ENCODE measurements at places on chromosomes 3 and 15.

GRCh38 chr15:64161688-64162477 is 939 bp downstream of the PPIB start:
- no peak for DNase-seq

GRCh38 chr15:75606711-75607699 is 18.5 kb downstream of the SNUPN start:
- no peak for DNase-seq

DNA sequence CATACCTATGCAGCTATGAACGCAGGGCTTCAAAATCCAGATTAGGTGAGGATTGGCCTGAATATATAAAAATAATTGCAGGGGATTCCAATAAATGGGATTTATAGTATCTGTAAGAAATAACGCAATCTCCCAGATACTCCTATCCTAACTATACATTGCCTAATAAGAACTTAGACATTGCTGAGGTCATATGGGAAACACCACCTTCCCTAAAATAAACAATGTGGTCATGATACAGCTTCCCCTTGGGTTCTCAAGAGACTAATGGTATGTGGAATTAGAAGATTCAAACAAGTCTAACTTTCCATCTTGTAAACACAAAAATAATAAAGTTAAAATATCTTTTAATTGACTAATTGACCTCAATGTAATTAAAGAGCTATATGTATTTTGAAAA is 28.2 kb downstream of the UBE3A start:
- no peak for DNase-seq

GRCh38 chr3:31103181-31103580 is 208.7 kb upstream of the GADL1 start:
- DNase-seq = no peak

- DNase-seq = no peak
Observed at GRCh38 chr15:62052713-62053112, 7.5 kb downstream of the VPS13C start.

GRCh38 chr15:71254491-71254890 is 139.2 kb downstream of the THSD4 start:
- DNase-seq = no peak

DNA sequence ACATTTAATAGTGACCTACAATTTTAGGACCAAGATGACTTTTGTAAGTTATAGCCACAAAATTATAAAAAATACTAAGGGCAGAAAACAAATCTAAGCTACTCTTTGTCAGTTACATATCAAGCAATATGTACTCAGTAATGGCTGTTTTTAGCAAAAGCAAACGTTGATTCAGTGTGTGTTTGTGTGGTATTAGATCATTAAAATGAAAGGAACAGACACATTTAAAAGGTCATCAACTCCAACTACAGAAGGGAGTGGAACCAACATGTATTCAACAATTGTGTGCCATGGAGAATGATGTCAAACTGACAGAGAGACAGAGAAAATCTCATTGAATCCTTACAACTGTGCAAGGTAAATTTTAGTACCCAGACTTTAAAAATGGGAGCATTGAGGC is 268.8 kb upstream of the STT3B start:
- DNase-seq = no peak

DNA sequence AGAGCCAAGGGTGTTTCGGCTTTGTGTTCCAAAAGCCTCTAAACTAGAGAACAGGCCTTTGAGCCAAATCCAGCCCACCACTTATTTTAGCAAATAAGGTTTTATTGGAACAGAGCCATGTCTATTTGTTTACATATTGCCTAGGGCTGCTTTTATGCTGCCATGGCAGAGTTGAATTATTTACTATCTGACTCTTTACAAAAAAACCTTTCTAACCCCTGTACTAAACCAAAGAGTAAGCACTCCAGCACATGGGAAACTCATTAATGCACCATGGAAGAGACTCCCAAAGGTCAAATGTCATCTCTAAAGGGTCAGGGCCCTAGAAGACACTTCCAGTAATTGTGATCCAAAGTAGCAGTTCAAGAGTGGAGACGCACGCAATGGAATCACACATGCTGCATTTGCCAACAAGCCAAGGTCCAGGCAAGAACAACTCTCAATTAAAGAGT is 22.3 kb downstream of the OSBPL10 start:
- DNase-seq = no peak

DNA sequence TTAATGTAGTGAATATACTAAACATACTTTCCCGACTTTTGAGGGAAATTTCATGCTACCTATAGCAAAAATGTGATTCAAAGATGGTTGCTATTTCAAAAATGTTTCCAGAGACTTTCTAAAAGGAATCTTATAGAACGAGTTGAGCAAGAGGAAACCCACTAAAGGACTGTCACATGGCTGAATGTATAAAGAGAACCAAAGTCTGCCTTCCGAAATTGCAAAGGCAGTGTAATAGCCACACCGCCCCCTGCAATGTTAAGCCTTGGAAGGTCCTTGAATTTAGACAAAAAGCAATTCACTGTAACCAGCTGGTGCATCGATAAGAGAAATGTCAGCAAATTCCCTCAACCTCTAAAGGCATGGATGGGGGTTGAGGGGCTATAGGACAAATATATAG is 142.8 kb downstream of the CHL1 start:
- DNase-seq = no peak

DNA sequence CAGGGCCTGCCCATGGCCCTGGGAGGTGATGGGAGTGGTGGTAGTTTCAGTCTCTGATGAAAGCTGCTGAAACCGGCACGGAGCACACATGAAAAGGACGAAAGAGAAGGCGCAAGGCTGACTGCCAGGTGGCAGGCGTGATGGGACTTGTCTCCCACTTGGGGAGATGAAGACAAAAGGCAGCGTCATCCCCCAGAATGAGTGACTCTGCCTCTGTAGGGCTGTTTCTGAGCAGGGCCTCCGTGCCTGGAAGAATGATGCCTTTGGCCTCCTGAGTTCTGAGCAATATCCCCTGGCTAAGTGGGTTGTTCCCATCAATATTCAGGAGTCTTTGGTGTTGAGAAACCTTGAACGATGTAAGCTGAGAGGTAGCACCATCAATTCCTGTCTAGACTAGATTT is 237.8 kb downstream of the OPA1 start:
- DNase-seq = no peak

DNA sequence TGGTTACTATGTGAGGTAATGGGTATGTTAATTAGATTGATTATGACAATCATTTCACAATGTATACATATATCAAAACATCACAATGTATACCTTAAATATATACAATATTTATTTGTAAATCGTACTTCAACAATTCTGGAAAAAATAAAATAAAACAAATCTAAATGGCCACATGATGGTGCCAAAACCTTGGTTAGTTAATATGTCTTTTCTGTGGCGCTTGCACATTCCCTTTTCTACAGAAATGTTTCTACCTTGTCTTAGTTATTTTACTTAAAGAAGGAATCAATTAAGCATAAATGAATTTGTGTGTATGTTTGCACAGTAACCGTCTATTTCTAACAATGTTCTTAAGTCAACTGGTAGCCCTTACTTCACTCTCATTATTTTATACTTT is 53.4 kb downstream of the OXSM start:
- DNase-seq = no peak

GRCh38 chr3:37221407-37221806 is 47.0 kb upstream of the LRRFIP2 start:
- no peak for DNase-seq

DNA sequence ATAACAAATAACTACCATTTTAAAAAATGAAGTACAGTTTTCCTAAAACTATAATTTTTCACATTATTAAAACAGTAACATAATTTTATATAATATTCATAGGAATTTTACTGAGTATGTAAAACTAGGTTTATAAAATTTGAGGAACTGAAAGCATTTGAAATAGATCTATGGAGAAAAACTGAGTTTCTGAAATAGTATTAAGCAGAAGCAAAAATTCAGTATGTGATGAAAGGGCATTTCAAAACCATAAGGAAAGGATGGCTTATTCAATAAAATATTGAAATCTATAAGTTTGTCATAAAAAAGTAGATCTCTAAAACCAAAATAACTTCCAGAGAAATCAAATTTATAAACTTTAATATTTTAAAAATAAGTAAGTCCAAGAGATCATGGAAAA is 53.4 kb downstream of the GBE1 start:
- no peak for DNase-seq

DNA sequence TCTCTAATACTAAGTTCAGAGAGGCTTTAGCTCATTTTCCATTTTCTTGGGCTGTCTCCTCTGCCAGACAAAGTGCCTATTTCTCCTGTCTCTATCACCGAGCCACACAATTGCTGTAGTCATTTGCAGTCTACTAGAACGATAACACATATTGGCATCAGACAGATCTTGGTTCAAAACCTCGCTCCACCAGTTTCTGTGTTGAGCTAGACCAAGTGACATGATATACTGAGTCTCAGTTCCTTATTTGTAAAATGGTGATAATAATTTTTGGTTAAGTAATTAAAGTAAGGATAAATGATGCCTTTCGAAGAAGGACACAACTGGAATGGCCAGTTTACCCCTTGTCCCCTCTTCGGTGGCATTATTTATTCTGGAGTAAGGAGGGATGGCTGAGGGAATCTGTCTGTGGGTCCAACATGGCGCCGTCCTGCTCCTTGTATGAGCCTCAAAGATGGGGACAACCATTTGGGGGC is 398 bp upstream of the RAB7A start:
- no peak for DNase-seq

- no peak for DNase-seq
Observed at GRCh38 chr15:44489464-44489863, 47.5 kb upstream of the EIF3J start.

GRCh38 chr3:11604139-11604892 is 39.4 kb downstream of the VGLL4 start:
- no peak for DNase-seq

DNA sequence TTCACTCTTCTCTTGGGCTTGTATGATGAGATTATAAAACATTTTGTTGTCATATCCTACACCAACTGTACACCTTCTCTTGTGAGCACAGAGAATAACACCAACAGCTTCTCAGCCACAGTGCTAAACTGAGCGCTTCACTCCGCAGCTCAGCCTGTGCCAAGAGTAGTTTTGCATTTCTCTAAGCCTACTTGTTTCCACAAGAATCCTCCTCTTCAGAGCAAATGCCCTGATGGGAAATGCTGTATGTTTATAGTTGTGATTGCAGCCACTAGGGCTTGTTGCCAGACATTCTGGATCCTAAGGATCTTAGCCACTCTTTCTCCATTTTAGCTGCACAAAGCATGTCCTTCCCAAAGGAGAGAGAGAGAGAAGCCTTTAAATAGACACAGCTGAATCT is 138.8 kb upstream of the PLXND1 start:
- no peak for DNase-seq

DNA sequence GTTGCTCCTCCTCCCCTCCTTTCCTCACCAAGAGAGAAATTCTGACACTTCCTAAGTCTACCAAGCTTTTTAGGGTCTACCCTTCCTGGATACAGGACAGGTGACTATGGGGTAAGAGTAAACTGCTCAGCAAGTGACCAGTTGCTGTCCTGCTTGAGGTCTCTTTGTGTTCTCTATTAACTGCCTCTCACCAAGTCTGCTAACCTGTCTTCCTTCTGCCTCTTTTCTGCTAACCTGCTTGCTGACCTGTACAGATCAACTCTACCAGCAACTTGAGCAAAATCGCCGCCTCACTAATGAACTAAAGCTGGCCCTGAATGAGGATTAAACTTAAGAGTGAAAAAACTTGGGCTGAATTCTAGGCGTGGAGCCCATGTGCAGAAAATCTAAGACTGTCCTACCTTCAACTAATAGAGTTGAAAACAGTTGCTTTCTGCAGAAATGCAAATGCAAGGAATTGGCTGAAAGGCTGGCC is 27.1 kb downstream of the TPM1 start:
- DNase-seq = no peak

GRCh38 chr15:67968564-67968963 is 85.6 kb upstream of the PIAS1 start:
- DNase-seq = no peak

DNA sequence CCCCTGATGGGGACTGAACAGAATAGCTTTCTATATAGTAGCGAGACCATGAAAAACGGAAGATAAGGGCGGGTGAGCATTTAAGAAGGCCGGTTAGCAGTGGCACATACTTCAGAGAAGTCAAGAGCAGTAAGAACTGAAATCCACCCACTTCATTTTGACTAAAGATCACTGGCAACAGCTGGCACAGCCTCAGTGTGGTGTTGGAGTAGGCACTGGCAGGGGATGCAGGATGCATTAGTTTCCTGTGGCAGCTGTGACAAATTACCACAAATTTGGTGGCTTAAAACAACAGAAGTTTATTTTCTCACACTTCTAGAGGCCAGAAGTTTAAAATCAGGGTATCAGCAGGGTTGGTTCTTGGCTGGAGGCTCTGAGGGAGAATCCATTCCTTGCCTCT is 176.5 kb downstream of the ADAMTSL3 start:
- no peak for DNase-seq

GRCh38 chr3:167361306-167361705 is 18.8 kb downstream of the ZBBX start:
- no peak for DNase-seq

- no peak for DNase-seq
Observed at GRCh38 chr15:39183164-39183881, 397.6 kb upstream of the THBS1 start.

DNA sequence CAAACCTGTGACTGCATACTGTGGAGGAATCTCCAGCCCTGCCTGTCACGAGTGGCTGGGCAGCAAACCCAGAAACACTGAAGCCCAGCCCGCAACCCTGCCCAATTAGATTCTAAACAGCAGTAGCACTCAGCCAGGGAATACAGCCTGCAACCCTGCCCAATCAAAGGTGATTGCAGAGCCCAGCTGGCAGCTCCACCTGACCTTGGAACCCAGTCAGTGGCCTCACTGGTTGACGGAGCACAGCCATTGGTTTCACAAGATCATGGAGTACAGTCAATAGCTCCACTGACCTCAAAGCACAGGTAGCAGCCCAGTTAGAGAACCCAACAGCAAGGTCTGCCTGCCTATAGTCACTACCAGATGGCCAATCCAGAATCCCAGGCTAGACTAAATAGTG is 35.2 kb upstream of the MYLK start:
- DNase-seq = no peak

GRCh38 chr3:123099331-123100192 is 32.7 kb downstream of the PDIA5 start:
- DNase-seq = no peak

GRCh38 chr3:184561913-184562877 is 610 bp downstream of the EPHB3 start:
- DNase-seq = no peak

DNA sequence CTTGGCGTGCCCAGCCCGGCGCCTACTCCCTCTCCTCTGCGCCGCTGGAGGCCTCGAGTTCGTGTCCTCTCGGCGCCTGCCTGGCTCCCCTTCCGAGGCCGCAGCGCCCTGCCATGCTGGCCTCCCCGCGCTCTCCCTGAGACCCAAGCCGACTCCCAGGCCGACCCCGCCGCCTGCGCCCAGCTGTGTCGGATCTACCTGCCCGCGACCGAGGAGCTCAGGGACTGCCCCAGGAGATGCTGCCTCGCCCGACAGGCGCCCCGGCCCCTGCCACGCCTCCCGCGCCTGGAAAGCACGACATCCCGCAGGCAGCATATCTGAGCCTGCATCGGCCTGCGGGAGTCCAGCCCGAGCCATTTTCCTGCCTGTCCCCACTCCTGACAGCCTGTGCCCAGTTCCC is 16.1 kb downstream of the PAQR9 start:
- DNase-seq = no peak

Data from activated CD4-positive, alpha-beta T cell treated with anti-CD3 and anti-CD28 coated beads for 24 hours (primary cell).